ENCODE measurements at places on chromosomes 7 and 10.

- peak; percentile 4 for DNase-seq
These were observed 181.8 kb upstream of the FERD3L start for GRCh38 chr7:19327018-19327417.

DNA sequence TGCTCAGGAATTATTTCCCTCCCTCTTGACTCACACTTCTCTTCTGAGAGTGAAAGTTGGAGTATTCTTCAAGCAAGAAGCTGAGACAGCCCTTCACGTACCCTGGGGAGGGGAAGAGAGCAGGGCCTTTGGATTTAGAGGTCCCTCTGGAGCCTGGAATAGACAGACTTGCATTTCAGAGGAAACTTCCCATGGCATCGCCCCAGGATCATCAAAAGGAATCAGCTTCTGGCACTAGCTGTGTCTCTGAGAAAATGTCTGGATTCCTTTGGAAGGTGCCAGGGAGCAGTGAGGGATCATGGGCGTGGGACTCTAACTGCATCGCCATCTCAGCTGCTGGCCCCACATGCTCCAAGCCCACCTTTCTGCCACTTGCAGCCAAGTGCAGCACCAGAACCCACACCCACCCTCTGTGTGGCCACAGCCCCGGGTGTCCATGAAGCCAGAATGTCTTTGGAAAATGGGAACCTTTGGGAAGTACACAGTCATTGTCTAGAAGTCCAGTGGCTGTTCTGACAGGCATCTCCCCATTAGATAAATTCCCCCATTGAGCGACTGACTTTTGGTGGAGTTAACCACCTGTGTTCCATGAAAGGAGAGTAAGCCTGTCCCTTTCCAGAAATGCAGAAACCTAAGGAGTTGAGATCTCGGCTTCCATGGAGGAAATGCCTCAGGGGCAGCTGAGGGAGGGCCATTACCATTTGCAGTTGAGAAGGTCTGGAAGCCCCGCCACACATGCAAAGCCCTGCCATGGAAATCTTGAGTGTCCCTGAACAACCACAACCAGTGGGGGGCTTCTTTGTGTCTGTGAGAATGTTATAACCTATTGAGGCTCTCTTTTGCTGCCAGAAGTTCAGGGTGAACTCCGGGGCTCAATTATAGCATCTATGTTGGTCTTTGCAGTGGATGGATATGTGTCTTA is 57.8 kb upstream of the GDF10 start:
- DNase-seq, result no peak

DNA sequence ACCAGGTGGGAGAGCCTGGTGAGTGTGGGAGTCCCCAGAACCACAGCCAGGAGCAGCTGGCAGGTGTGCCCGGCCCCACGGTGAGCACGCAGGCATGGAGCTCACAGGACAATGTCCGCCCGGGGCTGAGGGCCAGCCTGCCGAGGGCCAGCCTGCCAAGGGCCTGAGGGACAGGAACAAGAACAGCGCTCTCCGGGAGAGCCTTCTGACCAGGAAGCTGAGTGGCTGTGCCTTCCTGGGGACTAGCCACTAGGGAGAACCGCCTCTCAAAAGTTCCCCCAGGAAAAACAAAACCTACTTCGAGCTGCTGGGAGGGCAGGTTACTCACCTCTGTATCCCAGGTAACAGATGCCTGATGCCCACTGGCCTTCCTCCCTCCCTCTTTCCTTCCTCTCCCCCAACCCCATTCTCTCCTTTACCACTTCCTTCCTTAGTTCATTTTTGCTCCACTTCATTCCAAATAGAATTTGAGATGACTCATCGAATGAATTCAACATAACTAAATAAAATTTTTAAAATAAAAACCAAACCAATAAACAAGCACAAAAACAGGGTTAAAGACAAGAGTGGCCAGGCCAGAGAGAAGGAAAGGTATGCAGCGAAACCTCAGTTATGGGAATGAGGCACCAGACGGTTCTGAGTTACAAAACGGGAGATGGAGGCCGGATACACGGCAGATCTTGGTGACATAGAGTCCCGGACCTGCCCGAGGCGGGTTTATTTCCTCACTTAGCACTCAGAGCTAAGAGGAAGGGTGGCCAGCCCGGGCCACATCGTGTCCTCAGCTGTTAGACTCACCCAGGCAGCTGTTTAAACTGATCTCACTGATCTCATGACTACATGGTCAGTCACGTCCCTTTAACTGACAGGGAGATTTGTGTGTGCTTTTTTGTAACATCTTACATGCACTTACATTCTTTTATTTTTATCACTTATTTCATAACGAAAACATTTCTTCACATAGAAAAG is 128.5 kb downstream of the TNS3 start:
- peak; percentile 23 for DNase-seq

DNA sequence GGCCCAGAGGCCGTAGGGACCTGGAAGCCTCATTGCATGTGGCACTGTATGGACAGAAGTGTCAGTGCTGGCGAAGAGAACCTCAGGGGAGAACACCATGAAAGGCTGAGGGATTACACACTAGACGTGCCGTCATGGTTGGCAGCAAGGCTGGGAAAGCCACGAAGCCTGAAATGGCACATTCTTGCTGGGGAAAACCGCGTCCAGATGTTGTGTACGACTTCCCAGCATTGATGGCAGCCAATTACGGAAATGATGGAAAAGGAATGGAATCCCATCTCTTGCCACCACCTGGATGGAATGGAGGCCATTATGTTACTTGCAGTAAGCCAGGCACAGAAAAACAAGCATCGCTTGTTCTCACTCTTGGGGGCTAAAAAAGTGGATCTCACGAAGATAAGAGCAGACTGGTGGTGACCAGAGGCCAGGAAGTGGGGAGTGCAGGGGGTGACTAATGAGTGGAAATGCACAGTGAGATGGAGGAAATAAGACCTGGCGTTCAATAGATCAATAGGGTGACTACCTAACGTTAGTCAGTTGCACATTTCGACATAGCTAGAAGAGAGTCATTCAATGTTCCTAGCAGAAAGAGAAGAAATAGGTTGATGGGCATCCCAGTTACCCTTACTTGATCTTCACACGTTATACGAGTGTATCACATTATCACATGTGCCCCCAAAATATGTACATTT is 14.6 kb upstream of the PWWP2B start:
- no peak for DNase-seq

GRCh38 chr7:91293136-91293535 is 28.9 kb downstream of the FZD1 start:
- no peak for DNase-seq

DNA sequence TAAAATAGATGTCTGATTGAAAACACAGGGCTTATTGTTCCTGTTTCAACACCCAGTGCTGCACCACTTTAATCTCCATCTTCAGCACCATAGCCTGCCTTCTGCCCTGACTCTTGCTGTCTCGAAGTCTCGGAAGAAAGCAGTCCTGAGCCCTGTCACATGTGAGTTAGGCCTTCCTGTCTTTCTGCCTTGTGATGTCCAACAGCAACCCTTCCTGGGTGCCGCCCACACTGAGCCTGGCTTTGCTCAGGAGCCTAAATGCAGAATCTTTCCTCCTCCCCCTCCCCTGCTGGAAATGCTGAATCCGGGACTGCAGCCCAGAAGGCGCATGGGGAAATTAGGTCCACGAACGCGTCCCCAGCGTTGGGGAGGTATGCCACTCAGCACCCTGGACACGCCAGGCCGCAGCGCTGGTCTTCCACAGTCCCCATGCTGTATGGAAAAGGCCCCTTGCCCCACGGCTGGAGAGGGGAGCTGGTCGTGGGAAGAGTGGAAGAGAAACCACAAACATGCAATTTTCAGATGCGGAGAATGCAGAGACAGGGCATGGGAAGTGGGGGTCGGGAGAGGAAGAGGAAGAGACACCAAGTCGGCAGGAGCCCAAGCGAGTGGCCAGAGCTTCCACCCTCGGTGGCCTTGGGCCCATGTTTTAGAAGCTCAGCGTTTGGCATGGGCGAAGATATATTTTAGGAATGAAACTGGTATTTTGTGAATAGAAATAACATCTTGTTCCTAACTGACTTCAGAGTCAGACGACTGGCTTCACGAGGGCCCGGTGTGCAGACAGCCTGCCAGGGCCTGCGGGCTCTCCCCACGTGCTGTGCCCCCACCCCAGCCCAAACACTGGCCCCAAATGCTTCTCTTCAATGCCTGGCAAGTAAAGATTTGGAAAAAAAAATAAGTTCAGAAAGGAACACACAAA is 656.1 kb upstream of the FOXK1 start:
- DNase-seq, result no peak

- no peak for DNase-seq
These were observed 331.4 kb downstream of the ELMO1 start for GRCh38 chr7:37117292-37117691.

- DNase-seq, result peak; percentile 58
These were observed 18.0 kb downstream of the PURB start for GRCh38 chr7:44867073-44867995.

DNA sequence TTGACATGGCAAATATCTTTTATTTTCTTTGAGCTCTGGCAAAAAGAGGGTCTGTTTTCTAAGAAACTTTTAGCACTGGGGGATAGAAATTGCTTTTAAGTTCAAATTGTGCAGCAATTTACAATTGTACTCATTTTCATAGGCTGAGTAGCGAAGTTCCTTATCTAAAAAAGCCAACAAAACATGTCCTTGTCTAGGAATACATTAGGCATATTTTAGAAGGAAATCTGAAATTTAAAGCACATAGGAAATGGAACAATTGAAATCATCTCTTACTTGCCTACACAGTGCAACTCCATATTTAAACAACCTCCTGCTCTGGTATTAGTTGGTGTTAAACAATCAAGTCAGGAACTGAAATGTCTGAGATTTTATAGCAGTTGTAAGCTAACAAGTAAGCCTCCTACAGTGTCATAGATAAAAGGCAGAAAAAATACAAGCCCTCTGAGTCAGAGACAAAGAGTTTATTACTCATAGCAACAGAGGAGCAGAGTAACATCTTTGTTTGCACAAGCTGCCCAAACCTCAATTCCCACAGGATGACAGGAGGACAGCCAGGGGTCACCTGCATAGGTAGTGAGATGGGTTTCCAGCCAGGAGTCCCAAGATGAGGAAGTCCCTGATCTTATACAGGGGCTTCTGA is 280.2 kb upstream of the HGF start:
- DNase-seq, result peak; percentile 68

DNA sequence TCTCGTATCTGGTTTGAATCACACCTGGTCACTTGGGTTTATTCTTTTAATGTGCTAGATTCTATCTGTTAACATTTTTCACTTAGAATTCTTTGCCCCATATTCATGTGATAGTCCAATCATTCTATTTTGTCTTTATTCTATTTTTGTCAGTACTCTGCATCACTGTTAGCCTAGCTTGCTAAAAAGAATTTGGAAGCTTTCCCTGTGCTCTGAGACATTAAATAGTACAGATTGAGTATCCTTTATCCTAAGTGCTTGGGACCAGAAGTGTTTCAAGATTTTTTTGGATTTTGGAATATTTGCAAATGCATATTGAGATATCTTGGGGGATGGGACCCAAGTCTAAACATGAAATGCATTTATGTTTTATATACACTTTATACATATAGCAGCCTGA is 51.0 kb downstream of the RALA start:
- no peak for DNase-seq

GRCh38 chr7:137993395-137993743 is 8.5 kb downstream of the CREB3L2 start:
- DNase-seq, result no peak

DNA sequence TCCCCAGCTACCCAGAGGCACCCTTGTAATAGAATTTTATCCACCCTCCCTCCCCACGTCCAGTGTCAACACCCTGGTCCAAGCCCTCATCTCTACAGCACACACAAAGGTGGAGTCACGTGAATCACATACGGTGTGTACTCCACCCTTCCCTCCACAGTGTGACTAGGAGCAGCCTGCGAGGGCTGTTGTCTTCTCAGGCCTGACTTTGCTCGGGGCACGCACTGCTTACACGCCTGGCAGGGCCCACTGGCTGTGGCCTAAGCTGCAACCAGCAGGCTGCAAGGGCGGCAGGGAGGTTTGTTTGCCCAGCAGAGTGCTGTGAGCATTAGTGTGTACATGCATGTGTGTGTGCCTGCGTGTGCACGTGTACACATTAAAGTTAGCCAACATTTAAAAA is 93.7 kb downstream of the COBL start:
- no peak for DNase-seq

DNA sequence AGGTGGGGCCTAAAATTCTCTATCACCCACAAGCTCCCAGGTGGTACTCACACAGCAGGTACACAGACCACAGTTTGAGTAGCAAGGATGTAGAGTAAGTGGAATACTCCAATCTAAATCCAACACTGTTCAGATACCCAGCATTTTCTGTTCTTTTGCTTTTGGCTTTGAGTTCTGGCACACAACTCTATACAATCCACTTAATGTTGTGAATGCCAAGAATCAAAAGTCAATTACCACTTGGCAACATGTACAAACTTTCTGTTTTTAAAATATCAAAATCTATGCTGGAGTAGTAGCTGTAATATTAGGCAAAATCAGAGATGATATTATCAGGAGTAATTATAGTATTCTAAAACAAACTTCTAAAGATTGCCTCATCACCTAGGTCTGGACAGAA is 133.4 kb upstream of the LRRTM3 start:
- DNase-seq, result no peak

GRCh38 chr7:107232568-107233090 is 63.8 kb downstream of the HBP1 start:
- no peak for DNase-seq

- no peak for DNase-seq
These were observed 1065.8 kb downstream of the REEP3 start for GRCh38 chr10:64586934-64587503.

DNA sequence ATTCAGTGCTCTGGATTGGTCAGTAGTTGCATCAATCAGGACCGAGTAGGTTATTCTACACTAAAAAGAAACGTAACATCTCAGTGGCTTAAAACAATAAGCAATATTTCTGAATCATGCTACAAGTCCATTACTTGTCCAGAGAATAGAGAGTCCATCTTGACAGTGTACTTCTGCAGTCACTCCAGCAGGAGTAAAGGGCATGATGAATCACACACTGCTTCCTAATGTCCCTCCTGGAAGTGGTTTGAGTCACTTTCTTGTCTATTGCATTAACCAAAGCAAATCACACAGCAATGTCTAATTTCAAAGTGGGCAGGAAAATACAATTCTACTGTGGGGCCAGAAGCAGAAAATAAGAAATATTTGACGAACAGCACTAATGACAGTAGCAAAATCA is 124.8 kb downstream of the TSPAN12 start:
- DNase-seq, result peak; percentile 65

Data from fibroblast of the conjunctiva (primary cell).